GM18507 (cell line): ENCODE measurements at places on chromosomes 2 and 18.

- DNase-seq = no peak
These were observed 104.8 kb downstream of the ST6GAL2 start for GRCh38 chr2:106781196-106781595.

DNA sequence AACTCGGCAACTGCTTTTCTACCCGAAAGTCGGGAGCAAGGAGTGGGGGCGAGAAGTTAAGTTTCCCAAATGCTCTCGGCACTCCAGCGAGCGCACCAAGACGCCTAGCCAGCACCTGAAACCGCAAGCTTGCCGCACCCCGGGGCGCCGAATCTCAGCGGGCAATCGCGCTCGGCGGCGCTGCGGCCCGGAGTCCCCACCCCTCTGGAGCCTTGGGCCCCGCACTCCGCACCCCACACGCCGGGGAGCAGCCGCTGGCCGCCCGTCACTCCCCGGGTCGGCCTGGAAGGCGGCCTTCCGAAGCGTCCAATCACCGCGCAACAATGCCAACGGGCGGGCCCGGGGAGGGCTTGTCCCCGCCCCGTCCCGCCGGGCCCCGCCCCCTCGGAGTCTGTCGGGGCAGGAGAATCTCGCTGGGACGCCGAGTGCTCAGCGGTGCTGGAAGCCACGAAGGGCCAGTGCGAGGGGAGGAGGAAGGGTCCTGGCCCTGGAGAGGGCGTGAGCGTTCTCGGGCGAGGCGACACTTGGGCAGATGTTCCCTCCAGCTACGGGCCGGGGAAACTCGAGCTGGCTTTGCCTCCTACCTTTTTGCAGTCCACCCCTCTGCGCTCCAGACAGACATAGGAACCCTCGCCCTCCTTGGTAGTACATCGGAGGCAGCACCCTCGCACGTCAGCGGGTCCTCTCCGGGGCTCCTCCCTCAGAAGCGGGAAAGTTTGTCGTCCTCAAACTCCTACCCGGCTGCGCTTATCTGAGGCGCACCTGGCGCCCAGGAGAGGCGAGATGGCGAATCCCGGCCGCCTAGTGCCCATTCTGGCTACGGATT, 1.1 kb upstream of the ZBTB7C start:
- DNase-seq = peak; percentile 76

DNA sequence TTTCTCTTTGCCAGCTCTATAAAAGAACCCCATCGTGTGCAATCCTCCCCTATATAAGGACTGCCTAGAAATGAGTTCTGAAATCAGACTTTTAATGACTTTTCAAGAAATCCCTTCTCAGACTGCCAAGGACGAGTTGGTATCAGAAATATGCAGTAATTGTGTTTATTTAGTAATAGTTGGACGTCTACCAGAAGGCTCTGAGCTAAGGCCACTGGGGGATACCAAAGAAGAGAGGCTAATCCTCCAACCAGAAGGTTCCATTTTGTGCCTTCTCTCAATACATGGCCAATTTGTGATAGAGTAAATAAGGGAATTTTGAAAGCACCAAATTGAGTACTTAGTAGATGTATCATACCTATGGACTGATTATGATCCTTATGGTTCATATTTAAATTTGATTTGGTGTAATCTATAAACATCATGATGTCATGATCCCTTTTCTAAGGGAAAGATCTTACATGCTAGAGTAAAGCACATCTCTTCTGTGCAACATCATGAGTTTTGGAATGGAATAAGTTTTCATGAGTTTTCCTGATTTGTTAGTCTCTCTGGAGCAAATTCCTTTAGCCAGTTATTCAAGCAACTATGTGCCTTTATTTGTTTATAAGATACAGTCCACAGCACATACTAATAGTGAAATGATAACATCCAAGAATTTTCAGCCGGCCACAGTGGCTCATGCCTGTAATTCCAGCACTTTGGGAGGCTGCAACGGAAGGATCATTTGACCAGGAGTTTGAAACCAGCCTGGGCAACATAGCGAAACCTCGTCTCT, 82.2 kb upstream of the LTBP1 start:
- no peak for DNase-seq

DNA sequence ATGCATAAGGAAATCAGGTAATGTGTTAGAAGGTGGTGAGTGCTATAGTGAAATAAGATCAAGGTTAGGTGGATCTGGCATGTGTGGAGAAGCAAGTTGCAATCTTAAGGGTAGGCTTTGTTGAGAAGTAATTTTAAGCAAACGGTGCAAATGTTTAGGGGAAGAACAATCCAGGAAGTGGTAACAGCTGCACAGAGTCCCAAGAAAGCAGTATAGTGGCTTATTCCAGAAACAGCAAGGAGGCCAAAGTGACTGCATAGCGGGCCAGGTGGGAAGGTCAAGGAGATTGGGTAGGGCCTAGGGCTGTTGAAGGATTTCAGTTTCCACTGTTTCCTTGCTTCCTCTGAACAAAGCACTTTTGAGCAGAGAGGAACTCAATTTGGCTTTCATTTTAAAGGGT, 30.0 kb upstream of the RAB1A start:
- no peak for DNase-seq

- DNase-seq = no peak
These were observed 136.9 kb downstream of the SLC4A10 start for GRCh38 chr2:161761160-161761559.

DNA sequence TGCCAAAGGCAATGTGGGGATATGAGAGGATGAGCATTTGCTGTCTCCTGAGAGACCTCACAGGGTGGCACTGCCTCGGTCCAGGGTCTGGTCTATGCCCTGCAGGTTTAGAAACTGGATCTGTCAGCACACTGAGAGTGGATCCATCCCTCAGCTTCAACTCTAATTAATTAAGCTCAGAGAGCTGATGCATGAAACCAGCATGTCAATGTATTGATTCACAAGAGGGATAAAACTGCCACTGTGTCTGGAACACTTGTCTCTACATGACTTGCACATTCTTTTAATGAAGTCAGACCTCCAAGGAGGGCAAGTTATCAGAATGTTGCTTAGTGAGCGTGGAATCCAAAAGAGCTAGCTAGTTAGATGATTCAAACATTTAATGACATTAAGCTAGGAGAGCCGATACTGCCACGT, 22.5 kb upstream of the POLE4 start:
- no peak for DNase-seq

DNA sequence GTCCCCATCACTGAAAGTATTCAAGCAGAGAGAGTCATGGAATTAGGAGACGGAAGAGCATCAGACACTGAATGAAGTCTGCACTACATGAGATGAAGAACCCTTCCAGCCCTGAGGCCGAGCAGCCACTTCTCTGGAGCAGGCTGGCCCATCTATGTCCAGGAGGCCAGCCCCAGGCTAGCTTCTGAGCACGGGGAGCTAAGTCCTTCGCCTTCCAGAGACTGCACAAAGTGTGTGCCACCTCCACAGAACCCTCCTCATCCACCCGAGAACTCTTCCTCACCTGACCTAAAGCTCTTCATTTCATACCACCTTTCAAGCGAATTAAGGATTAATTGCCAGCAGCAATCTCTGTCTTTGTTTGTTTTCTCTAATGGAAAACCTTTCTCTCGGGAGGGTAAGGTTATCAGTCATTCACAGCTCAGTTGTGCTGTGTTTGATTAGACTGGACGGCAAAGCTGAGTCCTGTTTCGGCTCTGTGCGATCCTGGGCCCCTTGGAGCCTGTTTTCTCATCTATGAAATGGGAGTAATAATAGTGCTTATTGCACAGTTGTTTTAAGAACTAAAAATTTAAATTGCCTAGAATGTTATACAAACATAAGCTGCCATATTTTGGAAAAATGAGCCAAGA, 38.0 kb downstream of the SCTR start:
- no peak for DNase-seq

DNA sequence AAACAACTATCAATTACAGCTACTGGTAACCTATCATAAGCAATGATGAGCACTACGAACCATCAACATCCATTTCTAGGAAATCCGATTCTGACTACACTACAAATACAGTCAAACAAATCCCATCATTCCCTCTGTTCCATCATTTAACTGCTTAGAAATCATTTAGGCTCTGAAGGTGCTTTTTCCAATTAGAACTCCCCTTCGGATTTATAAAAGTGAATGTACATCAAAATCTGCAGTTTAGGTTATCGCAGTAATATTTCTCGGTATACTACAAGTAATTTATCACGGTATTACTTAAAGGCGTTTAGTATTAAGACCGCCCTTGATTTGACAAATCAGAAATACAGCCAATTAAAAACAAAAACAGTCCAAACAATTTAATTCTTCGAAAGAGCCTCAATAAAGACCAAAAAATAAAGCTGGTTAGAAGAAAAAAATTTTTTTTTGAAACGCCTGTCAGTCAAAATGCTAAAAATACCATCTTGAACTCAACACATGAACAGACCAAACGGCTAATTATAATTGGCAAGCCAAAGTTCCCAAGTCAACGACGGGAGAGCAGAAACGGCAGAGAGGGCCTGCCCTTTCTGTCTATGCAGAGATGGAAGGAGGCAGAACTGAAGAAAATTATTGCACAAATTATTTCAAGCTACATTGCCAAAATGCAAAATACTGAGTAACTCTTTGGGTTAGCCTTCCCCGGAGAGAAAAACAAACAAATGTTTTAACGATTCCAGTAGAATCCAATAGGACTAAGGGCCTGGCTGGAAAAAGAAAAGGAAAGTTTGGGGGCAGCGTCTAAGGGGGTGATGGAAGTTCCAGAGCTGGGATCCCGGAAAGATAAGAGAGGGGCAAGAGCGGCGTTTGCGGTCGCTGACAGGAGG, 1.2 kb downstream of the VPS54 start:
- no peak for DNase-seq

DNA sequence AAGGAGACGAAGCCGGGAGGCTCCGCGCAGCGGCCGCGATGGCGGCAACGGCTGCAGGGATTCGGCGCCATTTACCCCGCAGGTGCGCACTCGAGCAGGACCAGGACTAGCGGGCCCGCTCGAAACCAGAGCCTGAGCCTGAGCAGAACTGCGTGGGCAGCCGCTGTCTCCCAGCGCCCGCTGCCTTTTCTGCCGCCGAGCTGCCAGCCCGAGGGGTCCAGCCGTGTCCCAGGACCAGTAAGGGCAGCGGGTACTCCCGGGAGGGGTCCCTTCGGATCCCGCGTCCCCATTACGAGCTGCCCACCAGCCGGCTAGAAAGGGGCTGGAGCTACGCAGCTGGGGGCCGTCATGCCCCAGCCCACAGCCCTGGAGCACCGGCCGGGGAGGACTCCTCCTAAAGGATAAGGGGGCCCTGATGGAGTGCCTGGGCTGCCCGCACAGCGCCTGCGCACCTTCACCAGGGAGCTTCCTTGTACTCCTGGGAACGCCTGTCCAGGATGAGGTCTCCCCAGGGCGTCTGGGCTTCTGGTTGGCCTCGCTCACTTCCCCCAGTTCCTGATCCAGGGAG, 9.9 kb downstream of the ALPP start:
- DNase-seq = no peak

DNA sequence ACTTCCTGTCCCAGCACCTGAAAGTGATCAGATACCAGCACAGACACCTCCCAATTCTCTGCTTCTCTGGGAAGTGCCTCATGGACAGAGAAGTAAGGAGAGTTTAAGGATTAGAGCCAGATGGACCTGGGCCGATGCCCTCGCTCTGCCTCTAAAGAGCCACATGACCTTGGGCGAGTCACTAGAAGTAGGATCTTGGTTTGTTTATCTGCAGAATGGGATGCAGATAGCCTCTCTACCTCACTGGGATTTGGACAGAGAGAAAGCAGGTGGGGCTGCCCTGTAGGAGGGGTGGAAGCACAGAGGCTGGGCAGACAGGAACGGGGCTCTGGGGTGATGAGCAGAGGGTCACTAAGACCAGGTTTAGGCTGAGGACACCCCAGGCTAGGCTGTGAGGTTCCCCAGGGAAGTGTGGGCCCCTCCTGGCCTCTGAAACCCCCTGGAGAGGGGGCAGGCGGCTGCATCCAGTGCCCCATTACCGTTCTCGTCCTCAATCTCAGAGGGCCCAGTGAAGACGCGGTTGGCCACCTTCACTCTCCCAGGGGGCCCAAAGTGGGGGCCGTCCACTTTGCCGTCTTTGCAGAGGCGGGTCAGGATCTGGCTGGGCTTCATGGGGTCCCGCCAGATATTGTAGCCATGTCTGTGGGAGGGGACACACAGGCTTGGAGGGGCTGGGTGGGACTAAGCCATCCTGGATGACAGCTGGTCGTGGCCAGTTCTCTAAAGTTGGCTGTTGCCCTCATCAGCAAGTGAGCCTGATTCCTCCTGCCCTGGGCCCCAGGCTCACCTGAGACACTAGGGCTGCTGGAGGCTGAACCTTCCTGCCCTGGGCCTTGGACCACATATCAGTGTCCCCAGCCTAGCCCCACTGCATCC, 13.3 kb downstream of the OTOF start:
- DNase-seq = no peak

- DNase-seq = no peak
These were observed 153.3 kb upstream of the NDUFV2 start for GRCh38 chr18:8949206-8949605.
